Smooth muscle cell of the umbilical artery (primary cell): ENCODE measurements at places on chromosomes 13 and 19. TPM values are rescaled to one million over a fixed set of nuclear protein-coding genes. Genes with fewer than 3 reads are reported as not detected.

The METTL21C gene
- not detected in 2 replicates for total RNA-seq

The LILRB1 gene
- total RNA-seq, result not detected in 2 replicates

The ZNF99 gene
- not detected in 2 replicates for total RNA-seq

The RABAC1 gene
- total RNA-seq, result 104 and 197 TPM in 2 replicates

The SLITRK1 gene
- not detected in 2 replicates for total RNA-seq

The STOML3 gene
- total RNA-seq, result not detected in 2 replicates
